ENCODE measurements at places on chromosomes 4 and X. TPM values are rescaled to one million over a fixed set of nuclear protein-coding genes. Genes with fewer than 3 reads are reported as not detected.

- H3K4me3 ChIP-seq = no peak overlapping the region
- no peaks in the 10 kb centered on the region for H3K27me3 ChIP-seq
- no peak overlapping the region for H3K27ac ChIP-seq
- no peak for DNase-seq
Observed at GRCh38 chr4:94480362-94480951, 28.7 kb downstream of the PDLIM5 start.

- no peak overlapping the region for H3K4me3 ChIP-seq
- H3K4me1 ChIP-seq = no peaks in the 10 kb centered on the region
- H3K27ac ChIP-seq = no peak overlapping the region
- H3K27me3 ChIP-seq = no peaks in the 10 kb centered on the region
- DNase-seq = no peak
Observed at GRCh38 chrX:96551322-96551872, 133.2 kb upstream of the DIAPH2 start.

DNA sequence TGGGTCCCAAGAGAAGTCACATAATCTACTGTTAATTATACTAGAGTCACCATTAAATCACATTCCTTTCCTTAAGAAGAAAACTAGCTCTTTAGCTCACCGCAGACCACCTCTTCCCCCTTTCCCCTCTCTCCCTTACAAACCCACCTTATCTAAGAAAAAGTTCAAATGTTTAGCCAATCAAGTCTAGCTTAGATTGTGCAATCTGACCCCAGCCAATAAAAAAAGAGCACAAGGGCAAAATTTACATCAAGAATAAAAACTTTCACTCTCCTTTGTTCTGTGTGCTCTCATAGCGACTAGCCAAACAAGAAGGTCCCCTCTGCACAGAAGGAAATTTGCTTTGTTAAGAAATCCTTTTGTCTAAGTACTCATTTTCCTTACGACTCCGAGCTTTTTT lies 76.3 kb downstream of the TMEM156 start:
- DNase-seq = no peak
- H3K27me3 ChIP-seq = no peaks in the 10 kb centered on the region
- peaks cover 31% of the 10 kb centered on the region for H3K36me3 ChIP-seq
- H3K27ac ChIP-seq = peak overlapping the region; percentile 96

- no peak overlapping the region for H3K4me3 ChIP-seq
- no peaks in the 10 kb centered on the region for H3K4me1 ChIP-seq
- peaks cover 3% of the 10 kb centered on the region for H3K27me3 ChIP-seq
Observed at GRCh38 chrX:54063361-54063760, 19.1 kb upstream of the PHF8 start.

DNA sequence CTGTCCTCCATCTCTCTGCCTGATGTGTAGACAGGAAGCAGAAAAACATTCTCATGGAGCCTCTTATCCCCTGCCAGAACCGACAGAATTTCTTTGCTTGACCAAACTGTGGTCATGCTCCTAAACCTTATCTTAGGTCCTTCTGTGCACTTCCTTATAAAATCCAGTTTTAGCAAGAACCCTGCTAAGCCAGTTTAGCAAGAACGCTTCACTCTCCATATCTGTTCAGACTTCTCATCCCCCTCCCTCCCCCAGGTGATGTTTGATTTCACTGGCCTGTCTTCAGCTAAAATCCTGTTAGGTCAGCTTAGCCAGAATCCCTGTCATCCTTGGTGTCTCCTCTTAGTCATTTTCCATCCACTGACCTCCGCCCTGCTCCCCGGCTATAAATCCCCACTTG lies 1130.9 kb upstream of the PRKX start:
- H3K27ac ChIP-seq = no peak overlapping the region
- no peaks in the 10 kb centered on the region for H3K36me3 ChIP-seq
- no peak overlapping the region for H3K4me3 ChIP-seq
- H3K4me1 ChIP-seq = no peaks in the 10 kb centered on the region
- H3K27me3 ChIP-seq = no peaks in the 10 kb centered on the region
- DNase-seq = no peak

DNA sequence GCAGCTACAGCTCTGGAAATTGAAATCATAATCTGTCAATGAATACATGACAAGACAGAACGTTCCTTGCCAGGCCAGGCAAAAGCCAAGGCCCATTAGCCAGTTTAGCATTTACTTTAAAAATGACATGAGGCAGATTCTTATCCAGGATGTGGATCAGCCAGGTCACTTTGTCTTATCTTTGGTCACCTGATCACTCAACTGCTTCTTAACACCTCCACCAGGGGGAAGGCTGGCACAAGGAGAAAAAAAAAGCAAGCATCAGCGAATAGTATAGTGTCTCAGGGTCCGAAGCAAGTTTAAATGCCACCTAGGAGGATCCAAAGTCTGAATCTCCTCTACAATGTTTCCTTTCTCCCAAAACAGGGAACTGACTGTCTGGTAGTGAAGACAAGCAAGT lies 18.8 kb downstream of the ATP1B4 start:
- H3K4me3 ChIP-seq = no peak overlapping the region
- H3K27ac ChIP-seq = no peak overlapping the region
- no peak for DNase-seq
- H3K4me1 ChIP-seq = no peaks in the 10 kb centered on the region

DNA sequence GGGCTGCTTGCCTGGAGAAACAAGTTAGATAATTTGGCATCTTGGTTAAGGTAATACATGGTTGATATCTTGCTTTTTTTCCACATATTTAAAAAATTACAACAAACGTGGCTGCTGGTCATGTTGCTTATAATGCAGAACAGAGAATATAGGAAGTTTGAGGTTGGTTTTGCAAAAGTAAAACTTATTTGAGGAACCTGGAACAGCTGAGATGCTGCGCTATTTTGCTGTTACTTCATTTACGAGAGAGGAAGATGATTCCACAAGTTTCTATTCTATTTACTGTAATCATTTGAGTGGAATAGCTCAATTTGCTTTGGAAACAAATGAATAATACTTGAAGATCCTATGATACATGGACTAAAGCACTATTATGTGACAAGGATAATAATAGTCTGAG lies 118.9 kb downstream of the TMA16 start:
- no peak overlapping the region for H3K27ac ChIP-seq
- no peak overlapping the region for H3K4me3 ChIP-seq
- H3K36me3 ChIP-seq = no peaks in the 10 kb centered on the region
- no peaks in the 10 kb centered on the region for H3K4me1 ChIP-seq
- DNase-seq = no peak

GRCh38 chr4:17502756-17503155 lies 9.1 kb downstream of the QDPR start:
- H3K4me3 ChIP-seq = no peak overlapping the region
- peaks cover 26% of the 10 kb centered on the region for H3K4me1 ChIP-seq
- DNase-seq = no peak
- no peak overlapping the region for H3K27ac ChIP-seq

DNA sequence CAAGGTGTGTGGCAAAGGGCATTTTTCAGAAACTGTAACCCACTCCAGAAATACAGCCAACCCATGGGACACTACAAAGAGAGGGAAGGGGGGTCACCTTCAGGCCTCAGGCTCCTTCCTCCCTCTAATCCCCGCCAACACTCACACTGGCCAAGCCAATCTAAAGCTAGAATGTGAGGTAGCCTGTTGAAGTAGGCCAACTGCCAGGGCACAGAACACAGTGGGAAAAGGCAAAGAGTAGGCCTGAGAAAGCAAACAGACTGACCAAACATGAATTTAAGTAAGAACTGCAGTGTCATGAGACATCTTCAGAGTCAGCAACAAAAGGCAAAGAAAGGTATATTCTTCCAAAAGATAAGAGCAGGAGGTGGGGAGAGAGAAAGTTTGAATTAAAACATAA lies 289.0 kb downstream of the HNRNPD start:
- H3K4me1 ChIP-seq = no peaks in the 10 kb centered on the region
- no peaks in the 10 kb centered on the region for H3K27me3 ChIP-seq
- no peak overlapping the region for H3K4me3 ChIP-seq
- no peak overlapping the region for H3K27ac ChIP-seq
- DNase-seq = no peak

DNA sequence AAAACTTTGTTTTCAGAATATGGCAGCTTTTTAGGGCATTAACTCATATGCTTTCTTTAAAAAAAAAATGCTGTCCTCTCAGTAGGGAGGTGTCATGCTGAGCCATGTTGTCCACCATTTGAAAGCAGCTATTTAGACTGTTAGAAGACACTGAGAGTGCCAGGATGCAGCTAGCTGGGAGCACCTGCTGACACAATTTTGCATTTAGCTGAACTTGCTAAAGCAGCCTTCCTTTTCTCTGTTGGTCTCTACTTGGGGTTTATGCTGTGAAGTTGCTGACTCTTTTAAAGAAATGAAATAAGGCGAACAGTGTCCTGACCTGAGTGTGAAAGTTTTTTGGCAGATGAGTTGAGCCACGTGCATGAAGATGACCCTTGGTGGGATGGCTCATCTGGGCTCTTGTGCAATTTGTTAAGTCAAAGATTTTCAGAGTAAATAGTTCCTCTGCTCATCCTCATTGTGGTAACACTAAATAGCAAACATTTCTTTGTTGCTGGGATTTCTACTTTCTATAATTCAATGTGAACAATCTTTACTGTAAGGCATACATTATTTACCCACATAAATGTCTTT lies 64.5 kb downstream of the CDS1 start:
- H3K27ac ChIP-seq = no peak overlapping the region
- H3K4me1 ChIP-seq = no peaks in the 10 kb centered on the region
- H3K36me3 ChIP-seq = no peaks in the 10 kb centered on the region
- no peak for DNase-seq

DNA sequence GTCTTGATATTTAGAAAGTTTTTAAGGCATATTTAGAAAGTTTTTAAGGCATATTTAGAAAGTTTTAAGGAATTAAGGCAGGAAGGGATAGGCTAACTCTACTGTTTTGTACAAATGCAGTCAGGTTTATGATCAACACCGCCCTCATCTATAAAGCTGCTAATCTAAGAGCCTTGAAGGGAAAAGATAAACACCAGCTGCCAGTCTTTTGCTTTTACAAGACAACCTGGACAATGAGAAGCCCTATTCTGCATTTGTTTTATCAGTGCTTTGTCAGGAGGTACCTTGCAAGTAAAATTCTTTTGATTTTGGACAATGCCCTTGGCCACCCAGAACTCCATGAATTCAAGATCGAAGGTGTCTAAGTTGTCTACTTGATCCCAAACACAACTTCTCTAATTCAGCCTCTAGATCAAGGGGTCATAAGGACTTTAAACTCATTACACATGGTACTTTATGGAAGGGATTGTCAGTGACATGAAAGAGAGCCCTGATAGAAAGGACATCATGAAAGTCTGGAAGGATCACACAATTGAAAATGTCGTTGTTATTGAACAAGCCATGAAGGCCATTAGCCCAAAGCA lies 39.8 kb downstream of the IL15 start:
- H3K4me1 ChIP-seq = no peaks in the 10 kb centered on the region
- no peaks in the 10 kb centered on the region for H3K36me3 ChIP-seq
- H3K4me3 ChIP-seq = no peak overlapping the region
- peaks cover 6% of the 10 kb centered on the region for H3K27me3 ChIP-seq

DNA sequence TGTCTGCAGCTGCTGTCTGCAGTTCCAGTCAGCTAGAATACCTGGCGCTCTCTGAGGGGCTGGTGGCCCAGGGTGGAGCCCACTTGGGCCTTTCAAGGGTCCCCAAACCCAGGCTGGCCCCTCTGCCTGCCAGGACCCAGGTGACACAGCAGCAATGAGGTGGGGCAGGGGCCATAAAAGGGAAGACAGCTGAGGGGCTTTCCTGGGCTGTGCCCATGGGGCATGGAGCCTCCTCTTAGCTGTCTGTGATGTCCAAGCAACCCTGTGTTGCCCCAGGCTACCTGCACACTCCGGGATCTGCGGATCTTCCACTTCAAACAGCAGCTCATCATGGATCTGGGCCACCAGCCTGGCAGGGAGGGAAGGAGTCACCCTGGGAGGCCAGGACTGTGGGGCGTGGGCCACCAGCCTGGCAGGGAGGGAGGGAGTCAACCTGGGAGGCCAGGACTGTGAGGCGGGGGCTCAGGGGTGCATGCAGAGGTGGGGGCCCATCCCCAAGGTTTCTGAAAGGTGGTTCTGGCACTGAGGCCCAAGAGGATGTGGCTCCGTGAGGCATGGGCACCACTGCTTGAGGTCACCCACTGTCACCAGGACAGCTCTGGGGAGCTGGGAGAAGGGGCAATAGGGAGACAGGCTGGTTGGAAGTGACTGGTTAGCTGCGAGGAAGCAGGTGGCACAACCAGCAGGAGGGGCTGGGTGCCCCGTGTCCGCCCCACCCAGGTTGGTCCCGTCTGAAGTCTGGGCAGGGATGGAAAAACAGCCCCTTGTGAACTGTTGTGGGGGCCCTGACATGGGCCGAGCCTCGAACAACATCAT lies 16.3 kb downstream of the NAT8L start:
- H3K27me3 ChIP-seq = no peaks in the 10 kb centered on the region
- no peak overlapping the region for H3K4me3 ChIP-seq
- no peak overlapping the region for H3K27ac ChIP-seq
- H3K36me3 ChIP-seq = no peaks in the 10 kb centered on the region
- H3K4me1 ChIP-seq = no peaks in the 10 kb centered on the region

- no peaks in the 10 kb centered on the region for H3K27me3 ChIP-seq
- H3K4me1 ChIP-seq = peaks cover 18% of the 10 kb centered on the region
- H3K36me3 ChIP-seq = peaks cover 13% of the 10 kb centered on the region
- DNase-seq = no peak
- no peak overlapping the region for H3K4me3 ChIP-seq
- H3K27ac ChIP-seq = no peak overlapping the region
Observed at GRCh38 chrX:2595258-2595657, 94.5 kb upstream of the DHRSX start.

- no peaks in the 10 kb centered on the region for H3K36me3 ChIP-seq
- H3K27ac ChIP-seq = no peak overlapping the region
- no peaks in the 10 kb centered on the region for H3K27me3 ChIP-seq
- no peaks in the 10 kb centered on the region for H3K4me1 ChIP-seq
- H3K4me3 ChIP-seq = no peak overlapping the region
Observed at GRCh38 chr4:91322961-91323360, 980.8 kb upstream of the GRID2 start.

DNA sequence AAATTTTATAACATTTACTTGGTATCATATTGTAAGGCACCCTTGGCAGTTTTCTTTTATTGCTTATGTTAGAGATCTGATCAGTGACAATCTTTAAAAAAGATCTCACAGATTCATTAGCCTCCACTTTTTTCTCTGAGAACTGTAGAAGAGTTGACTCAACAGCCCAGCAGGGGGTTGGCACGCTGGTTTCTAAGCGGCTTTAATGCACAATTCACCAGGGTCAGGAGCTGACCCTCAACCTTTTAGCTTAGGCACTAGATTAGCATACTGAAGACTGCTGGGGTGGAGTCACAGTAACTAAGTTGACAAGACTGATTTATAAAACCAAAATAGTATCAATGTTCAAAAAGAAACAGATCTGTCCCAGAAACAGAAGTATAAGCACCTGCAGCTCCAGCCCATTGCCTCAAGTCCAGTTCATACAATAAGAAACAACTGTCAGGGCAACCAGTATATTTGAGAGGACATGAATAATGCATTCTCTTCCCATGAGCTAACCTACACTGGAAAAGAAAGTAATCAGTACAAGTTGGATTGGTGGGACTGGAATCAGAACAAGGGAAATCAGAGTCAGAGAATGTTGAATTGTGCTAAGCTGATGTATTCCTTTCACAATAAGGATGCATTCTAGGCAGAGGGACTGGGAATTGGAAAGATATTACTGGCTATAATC lies 77.6 kb downstream of the PDE5A start:
- no peak overlapping the region for H3K4me3 ChIP-seq
- H3K27ac ChIP-seq = no peak overlapping the region
- no peaks in the 10 kb centered on the region for H3K4me1 ChIP-seq
- DNase-seq = no peak
- no peaks in the 10 kb centered on the region for H3K27me3 ChIP-seq

- no peaks in the 10 kb centered on the region for H3K4me1 ChIP-seq
- H3K4me3 ChIP-seq = no peak overlapping the region
- no peaks in the 10 kb centered on the region for H3K36me3 ChIP-seq
- H3K27me3 ChIP-seq = peaks cover 3% of the 10 kb centered on the region
- H3K27ac ChIP-seq = no peak overlapping the region
Observed at GRCh38 chr4:73028621-73029020, 40.9 kb downstream of the COX18 start.

The RASSF6 gene
- total RNA-seq = not detected

The HELT gene
- not detected for total RNA-seq

The C4orf50 gene
- 0.52 TPM for total RNA-seq

The PHEX gene
- total RNA-seq = 12.8 TPM

The ENPP6 gene
- total RNA-seq = 2.5 TPM

The FGFR3 gene
- 0.39 TPM for total RNA-seq

Measured in activated T-helper 1 cell treated with anti-CD3 and anti-CD28 coated beads, Interleukin-12 subunit alpha, Interleukin-12 subunit beta, Interleukin-2, Interleukin-4 antibody, amounts not matched to agents 30 ng/mL and 10 ng/mL and 1 ng/mL, durations not matched to agents 14 hours and 24 hours and 36 hours (primary cell).